Stimulated activated CD4-positive, alpha-beta T cell treated with anti-CD3 and anti-CD28 coated beads, Interleukin-2, amount 100 ng/mL, for 24 hours (primary cell): ENCODE measurements at places on chromosomes 7 and 10.
A peak's percentile ranks its signal among the peaks of the same experiment; 100 is the strongest.

DNA sequence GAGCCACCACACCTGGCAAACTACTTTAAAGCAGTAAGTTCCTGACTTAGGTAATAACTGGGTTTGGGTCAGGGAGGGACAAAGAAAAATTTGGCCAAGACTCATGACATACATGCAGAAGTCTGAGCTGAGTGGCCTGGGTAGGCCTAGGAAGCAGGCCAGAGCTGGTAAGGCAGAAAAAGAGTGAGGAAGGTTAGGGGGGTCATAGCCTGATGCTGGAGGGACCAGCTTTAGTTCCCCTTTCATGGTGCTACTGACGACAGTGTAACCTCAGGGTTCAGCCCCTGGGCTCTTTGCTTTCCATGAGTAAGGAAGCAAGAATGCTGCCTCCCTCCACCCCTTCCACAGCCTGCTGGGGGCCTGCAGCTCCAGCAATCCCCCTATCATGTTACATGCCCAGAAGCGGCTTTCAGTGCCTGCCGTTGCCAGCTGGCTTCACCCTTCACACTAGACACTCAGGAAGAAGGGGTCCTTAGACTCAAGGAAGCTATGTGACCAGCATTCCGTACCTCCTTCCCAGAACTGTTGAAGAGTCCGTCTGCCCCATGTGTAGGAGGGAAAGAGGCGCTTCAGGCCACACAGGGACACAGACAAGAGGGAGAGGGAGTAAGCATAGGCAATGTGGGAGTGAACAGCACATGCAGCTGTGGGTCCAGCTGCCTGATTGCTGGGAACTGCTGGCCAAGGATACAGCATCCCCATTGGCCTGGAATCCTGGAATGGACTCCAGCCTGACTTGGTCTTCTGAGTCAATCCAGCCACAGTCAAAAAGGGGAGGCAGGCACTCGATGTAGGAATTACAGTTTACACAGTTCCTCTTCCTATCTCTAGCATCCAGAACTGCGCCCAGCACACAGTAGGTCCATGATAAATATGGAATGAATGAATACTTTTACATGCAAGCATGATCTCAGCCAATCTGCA is 4.1 kb upstream of the PLAU start:
- no peak for DNase-seq

DNA sequence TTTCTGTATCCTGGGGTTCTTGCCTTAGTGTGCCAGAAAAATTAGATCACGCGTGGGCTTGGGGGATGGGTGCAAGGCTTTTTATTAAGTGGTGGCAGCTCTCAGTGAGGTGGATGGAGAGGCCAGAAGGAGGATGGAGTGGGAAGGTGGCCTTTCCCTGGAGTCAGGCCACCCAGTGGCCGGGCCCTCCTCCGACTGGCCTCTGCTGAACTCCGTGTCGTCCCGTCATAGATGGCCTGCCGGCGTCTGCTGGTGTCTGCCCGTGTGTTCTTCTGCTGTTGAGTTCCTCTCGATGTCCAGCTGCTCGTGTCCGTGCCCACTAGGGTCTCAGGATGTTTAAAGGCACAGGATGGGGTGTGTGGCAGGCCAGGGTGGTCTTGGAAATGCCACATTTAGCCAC is 4.0 kb upstream of the ZNF746 start:
- no peak for DNase-seq

DNA sequence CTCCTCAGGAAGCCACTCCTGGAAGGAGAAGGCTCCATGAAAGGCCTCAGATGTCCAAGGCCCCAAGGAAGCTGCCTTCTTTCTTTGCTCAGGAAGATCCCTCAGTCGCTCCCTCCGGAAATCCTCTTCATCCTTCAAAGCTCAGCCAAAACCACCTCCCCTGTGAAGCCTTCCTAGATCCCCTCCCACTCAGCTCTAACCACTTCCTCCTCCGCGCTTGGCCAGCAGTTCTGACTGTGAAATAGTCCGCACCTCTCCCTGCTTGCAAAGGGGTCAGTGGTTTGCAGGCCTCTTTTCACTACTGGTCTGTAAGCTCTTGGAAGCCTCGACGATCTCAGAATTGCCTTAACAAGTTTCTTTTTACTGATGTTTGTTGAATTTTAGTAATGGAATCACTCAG is 23.9 kb downstream of the PYROXD2 start:
- DNase-seq, result no peak

- no peak for DNase-seq
These were observed 807.5 kb upstream of the SORCS1 start for GRCh38 chr10:107971973-107972372.

DNA sequence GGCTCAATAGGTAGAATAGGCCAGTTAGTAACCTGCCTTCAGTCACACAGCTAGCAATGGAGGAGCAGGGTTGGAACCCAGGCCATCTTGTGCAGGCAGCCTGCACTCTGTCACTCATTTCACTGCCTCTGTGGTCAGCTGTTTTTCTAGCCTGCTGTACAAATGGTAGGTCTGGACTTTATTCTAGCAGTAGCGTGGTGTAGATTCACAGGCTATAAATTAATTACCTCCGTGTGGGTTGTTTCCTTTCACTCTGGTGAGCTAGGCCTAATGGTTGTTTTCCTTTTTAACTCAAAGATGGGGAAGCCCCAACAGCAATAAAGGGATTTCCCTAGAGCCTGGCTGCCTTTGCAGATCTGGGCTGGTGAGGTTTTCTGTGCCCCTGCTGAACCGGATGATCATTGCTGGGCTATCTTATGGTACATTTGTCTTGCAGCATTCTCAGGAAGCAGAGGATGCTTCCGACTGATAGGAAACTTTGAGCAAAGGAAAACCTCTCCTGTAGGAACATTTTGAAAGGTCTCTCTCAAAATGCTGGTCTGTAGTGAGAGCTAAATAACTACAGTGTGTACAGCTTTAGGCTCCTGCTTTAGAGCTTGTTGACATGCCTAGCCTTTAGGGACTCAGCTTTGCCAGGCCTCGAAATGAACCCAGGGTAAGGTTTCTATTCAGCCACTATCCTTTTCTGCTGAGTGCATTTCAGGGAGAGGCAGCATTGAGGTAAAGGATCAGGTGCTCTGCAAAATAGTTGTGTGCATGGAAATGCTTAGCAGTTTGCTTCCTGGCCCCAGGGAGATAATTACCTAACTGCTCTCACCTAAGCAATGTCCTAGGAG is 157.4 kb downstream of the ST7 start:
- DNase-seq, result peak; percentile 57

GRCh38 chr7:18974803-18975202 is 142.6 kb downstream of the TWIST1 start:
- DNase-seq, result no peak

- no peak for DNase-seq
These were observed 199.4 kb downstream of the GRID1 start for GRCh38 chr10:86167121-86167761.

GRCh38 chr10:4511509-4511908 is 314.5 kb upstream of the AKR1E2 start:
- no peak for DNase-seq

GRCh38 chr10:112356686-112357085 is 17.2 kb upstream of the ACSL5 start:
- DNase-seq, result no peak

DNA sequence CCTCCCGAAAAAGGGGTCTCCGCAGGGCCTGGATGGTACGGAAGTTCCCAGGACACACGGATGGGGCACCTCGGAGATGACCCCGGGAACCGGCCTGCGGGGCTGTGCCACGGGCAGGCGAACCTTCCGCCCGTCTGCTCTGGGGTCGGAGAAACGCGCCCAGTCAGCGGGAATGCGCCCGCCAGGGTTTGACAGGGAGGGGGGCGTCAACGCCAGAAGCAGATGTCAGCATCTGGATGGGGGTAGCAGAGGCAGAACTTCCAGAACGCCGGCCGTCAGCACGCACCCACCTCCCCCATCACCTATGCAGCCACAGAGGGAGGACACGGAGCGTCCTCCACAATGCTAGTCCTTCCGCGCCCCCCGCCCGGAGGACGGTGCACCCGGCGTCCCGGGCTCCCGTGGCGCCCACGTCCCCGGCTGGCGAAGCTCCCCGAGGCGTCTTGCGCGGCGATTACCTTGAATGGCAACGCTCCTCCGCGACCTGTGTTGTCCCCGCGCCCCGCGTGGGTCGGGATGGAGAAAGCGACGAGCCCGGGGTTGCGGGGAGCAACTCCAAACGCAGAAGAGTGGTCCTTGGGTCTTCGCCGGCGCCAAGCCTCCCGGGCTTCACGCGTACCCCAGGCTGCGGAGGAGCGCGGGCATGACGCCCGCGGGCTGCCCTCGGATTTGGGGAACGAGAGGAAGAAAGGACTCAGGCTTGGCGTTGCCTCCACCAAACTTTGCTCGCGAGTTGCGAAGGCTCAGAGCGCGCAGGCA is 561 bp downstream of the FGFR2 start:
- DNase-seq, result no peak

GRCh38 chr10:103124420-103125096 is 68.5 kb downstream of the NT5C2 start:
- no peak for DNase-seq

GRCh38 chr10:111936143-111936542 is 247.4 kb downstream of the GPAM start:
- no peak for DNase-seq

GRCh38 chr10:5319863-5320262 is 44.9 kb upstream of the UCN3 start:
- DNase-seq, result no peak

DNA sequence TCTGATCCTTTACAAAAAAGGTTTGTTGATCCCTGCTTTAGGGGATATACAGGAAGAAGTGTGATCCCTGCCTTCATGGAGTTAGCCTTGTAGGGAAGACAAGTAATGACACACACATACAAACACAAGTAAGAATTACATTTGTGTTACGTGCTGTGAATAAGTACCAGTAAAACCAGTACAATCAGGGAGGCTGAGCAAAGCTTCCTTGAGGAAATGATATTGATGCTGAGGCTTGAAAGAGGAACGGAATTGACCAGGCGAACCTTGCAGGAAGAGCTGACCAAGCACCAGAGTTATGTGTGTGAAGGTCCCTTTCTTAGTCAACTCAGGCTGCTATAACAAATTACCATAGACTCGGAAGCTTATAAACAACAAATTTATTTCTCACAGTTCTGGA is 83.6 kb upstream of the CACUL1 start:
- no peak for DNase-seq

DNA sequence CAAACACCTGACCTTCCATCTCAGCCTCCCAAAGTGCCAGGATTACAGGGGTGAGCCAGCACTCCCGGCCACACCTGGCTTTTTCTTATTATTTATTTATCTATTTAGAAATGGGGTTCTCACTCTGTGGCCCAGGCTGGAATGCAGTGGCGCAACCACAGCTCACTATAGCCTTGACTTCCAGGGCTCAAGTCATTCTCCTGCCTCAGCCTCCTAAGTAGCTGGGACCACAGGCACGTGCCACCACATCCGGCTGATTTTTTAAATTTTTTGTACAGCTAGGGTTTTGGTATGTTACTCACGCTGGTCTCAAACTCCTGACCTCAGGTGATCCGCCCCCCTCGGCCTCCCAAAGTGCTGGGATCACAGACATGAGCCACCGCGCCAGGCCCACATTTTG is 56.9 kb upstream of the MYL10 start:
- no peak for DNase-seq

GRCh38 chr7:57424515-57425238 is 25.3 kb upstream of the ZNF716 start:
- no peak for DNase-seq

- DNase-seq, result no peak
These were observed 164.6 kb upstream of the KCND2 start for GRCh38 chr7:120108376-120108775.

GRCh38 chr7:29479301-29480200 is 84.1 kb upstream of the PRR15 start:
- DNase-seq, result no peak

DNA sequence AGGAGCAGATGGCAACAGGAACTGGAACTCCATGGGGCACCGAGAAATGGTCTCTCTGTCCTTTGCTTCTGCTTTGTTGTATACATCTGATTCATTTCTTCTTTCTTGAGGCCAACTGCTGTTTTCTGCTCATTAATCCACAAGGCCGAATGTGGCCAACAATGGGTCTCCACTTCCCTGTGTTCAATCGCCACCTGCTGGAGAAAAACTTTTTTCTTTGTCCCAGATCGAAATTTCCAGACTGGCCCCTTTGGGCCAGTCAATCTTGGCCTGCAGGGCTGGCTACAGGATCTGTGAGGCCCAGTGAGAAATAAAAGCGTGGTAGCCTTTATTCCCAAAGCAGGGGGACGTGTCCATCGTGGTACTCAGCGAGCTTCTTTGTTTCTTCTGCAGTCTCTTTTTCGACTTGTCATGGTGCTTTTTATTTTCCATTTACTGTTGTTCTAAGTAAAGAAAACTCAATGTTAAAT is 58.8 kb downstream of the PARP12 start:
- peak; percentile 25 for DNase-seq

DNA sequence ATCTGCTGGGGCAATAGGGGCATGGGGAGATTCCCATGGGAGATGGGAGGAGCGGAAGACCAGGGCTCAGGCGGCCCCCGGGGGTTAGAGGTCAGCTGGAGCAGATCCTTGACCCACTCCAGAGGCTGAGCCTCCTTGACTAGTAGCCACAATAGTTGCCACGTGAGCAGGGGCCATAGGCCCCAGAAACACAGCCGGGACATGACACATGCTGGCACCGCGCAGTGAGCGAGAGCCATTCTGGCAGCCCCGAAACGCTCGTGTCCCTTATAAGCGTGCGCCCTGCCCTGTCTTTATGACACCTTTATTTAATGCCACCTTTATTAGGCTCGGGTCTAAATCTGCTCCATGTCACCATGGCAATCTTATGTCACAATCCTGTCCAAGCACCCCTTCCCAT is 11.0 kb upstream of the ACBD5 start:
- no peak for DNase-seq

- DNase-seq, result no peak
These were observed 125.3 kb downstream of the SORCS3 start for GRCh38 chr10:104766341-104766740.

DNA sequence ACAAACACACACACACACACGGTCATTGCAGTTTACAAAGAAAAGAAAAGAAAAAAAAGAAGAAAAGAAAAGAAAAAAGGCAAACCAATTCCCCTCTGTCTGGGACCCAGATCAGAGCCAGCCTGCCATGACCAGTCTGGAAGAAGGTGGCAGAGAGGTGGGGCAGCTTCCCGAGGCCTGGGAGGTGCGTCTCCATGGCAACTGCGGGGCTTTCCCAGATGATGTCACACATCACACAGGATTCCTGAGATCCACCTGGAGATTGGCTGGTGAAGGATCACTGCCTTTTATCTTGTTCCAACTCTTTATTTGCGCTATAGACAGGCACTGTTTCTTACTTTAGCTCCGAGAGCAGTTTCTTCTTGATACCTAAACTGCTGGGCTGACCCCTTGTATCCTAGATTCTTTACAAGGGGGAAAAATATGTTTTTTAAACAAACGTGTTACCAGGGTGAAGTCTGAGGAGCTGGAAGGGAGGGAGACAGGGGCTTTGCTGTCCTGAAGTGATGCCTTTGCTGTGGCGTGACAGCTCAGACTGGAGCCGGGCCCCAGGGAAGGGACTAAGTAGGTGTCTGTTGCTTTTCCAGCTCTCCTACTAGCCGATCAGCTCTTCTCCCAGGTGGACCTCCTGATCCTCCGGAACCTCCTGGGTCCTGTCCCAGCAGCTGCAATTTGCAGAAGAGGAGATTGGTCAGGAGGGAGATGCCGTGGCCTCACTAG is 298.5 kb downstream of the KLF6 start:
- no peak for DNase-seq
